Stimulated activated naive CD4-positive, alpha-beta T cell (primary cell): ENCODE measurements at places on chromosomes 12 and 14.

DNA sequence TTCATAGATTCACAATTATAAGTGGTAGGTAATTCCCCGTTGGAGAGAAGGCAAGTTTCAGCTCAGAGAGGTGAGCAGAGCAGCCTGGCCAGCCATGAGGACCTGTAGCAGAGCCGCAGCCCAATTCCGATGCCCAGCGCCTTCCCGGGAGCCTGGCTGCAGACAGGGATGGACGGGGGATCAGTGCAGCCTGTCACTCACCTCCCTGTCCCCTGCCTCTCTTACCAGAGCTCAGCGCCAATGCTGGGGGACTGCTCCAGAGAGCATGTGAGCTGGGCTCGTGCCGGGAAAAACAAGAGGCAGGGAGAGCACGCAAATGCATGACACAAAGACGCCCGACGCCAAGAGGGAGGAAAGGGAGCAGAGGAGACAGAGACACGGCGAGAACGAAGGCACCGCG lies 231.9 kb downstream of the BCL11B start:
- no peak for DNase-seq

DNA sequence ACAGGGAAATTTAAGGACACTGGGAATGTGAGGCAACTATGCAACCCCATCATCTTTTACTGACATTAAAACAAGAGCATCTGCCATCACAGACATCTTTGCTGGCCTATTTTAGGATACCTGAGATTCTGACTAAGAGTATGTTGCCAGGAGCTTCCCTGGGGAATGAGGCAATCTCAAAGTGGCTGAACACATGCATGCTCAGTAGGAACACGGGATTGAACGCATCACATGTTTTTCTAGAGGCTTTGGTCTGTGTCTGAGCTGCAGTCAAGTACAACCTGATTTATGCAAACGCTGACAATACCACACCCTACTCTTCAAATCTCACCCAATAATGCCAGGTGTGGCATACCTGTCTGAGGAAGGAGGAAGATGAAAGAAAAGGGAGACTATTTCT lies 416.5 kb downstream of the NELL2 start:
- no peak for DNase-seq

GRCh38 chr12:2009623-2010022 lies 5.4 kb upstream of the DCP1B start:
- no peak for DNase-seq

- DNase-seq: no peak
Observed at GRCh38 chr14:54718046-54718445, 151.1 kb downstream of the SAMD4A start.
